ENCODE measurements at places on chromosomes 5 and 9. TPM values are rescaled to one million over a fixed set of nuclear protein-coding genes. Genes with fewer than 3 reads are reported as not detected.

Gene NR4A3
- total RNA-seq, result 13.3 TPM

DNA sequence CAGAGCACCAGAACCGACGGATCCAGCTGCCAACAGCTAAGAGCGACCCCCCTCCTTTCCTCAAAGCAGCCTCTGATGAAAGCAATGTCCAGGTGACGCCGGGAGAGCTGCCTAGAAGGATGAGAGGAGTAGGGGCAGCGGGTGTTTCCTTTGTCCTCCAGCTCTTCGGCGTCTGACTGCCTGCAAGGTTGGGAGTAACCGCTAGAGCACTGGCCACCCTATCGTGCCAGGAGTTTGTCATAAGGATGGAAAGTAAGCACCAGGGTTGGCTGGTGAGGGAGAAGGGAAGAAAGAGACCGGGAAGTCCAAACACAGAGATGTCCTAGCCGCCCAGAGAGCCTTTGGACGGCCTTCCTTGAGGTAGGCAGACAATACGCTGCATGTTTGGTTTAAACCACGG, 10.8 kb downstream of the MRPL36 start:
- no peak for DNase-seq

DNA sequence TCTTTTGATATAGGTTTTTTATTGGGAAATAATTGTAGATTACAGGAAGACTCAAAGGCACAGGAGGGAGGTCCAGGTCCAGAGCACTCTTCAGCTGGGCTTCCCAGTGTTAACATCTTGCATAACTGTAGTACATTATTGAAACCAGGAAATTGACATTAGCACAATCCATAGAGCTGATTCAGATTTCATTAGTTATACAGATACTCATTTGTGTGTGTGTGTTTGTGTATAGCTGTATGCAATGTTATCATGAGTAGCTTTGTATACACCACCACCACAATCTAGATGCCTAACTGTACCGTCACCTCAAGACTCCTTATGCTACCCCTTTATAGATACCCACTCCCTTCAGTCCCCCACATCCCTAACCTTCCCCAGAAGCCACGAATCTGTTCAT, 47.9 kb downstream of the SLC36A1 start:
- no peak for DNase-seq

- DNase-seq, result no peak
Measured at GRCh38 chr5:116579144-116579543, 4.5 kb upstream of the SEMA6A start.

Gene LCNL1
- total RNA-seq, result 6.6 TPM

- no peak for DNase-seq
Measured at GRCh38 chr5:59543821-59544442, 349.6 kb downstream of the PDE4D start.

- DNase-seq, result no peak
Measured at GRCh38 chr5:71891406-71891805, 172.3 kb downstream of the CARTPT start.

DNA sequence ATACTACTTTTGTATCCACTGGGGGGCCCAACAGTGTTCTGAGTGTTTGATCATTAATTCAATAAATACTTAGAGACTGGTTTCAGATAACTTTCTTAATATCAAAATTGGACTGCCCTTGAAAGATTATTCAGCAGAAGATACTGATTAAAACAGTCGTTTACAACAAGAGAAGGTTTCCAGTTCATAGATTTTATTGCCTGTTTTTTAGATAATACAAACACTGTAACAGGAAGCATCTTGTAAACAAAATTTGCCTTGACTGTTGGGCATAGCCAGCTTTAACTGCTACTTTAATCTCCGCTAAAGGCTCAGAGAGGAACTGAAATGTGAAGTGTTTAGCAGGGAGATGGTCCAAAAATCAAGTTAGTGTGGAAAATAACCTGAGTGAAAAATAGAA, 1168.7 kb upstream of the NUDT12 start:
- no peak for DNase-seq

DNA sequence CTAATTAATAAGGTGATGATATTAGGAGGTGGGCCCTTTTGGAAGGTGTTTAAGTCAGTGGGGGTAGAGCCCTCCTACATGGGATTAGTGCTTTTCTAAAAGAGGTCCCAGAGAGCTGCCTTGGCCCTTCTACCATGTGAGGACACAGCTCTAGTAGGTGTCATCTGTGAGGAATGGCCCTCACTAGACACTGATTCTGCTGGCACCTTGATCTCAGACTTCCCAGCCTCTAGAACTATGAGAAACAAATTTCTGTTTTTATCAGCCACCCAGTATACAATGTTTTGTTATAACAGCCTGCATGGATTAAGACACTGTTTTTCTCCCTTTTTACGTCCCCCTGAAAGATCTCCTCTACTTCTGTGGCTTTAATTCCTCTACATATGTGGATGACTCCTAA, 31.6 kb downstream of the ACER2 start:
- DNase-seq, result no peak

GRCh38 chr5:1304033-1304432, 9.2 kb upstream of the TERT start:
- no peak for DNase-seq

- DNase-seq, result no peak
Measured at GRCh38 chr9:34964458-34964857, 6.4 kb downstream of the PHF24 start.

Gene POU5F2
- total RNA-seq, result 0.32 TPM

Gene NPM1
- 364 TPM for total RNA-seq

- DNase-seq, result no peak
Measured at GRCh38 chr9:129900263-129901027, 65.2 kb downstream of the USP20 start.

- no peak for DNase-seq
Measured at GRCh38 chr9:111992523-111992922, 95.9 kb downstream of the UGCG start.

DNA sequence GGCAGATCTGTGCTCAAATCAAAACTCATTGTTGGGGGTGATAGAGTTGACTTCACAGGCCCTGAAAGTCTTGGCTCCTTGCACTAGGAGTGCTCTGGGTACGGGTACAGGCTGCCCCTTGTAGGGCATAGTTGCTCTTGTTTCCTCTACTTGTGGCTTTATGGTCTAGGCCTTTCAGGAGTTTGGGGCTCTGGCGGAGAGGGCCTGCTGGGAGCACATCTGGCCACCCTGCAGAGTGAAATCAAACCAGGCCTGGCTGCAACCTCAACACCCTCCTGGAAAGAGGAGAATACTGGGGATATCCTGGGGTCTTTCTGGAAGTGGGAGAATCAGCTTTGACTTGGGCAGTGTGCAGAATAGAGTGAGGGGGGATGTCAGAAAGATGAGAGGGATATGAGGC, 1.5 kb downstream of the TGFBI start:
- no peak for DNase-seq
